ENCODE measurements at places on chromosomes 2 and 18.

GRCh38 chr2:209208211-209208610, 215.6 kb upstream of the MAP2 start:
- DNase-seq: no peak

GRCh38 chr18:39366656-39367055, 1801.1 kb upstream of the CELF4 start:
- DNase-seq: no peak

DNA sequence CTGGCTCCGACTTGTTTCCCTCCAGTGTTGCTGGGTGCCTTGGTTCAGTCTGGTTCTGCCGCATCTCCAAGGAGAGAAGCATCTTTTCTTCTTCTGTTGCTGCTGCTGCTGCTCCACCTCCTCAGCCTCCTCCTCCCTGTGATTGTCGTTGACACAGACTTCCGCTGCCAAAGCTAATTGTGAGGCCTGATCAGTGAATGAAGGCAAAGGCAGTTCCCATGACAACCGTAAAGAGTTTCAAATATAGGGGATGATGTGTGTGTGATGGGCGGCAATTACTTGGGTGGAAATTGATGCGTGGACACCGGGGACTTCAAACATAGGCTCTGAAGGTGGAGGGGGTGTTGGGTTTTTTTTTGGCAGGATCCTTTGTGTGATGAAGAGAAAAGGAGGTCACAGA, 13.7 kb downstream of the TET3 start:
- peak; percentile 67 for DNase-seq

DNA sequence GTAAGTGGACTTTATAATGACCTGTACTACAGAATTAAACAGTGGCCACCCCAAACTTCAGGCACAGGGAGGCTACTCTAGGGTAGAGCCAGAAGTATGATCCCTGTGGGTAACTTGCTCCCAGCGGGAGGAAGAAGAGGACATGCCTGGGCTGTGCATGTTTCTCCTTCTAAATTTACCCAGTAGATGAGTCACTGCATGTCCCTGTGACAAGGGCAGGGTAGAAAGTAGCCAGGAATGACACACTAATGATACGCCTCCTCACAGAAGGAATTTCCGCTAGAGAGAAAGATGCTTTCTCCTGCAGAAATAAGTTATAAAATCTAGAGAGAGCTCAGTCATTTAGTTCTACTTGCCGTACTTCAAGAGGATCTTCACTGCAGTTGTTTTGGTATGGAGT, 7.5 kb downstream of the ACYP2 start:
- no peak for DNase-seq

GRCh38 chr2:170895023-170895757, 33.9 kb upstream of the GORASP2 start:
- no peak for DNase-seq

- DNase-seq: no peak
Measured at GRCh38 chr2:205937211-205937610, 148.8 kb downstream of the INO80D start.

DNA sequence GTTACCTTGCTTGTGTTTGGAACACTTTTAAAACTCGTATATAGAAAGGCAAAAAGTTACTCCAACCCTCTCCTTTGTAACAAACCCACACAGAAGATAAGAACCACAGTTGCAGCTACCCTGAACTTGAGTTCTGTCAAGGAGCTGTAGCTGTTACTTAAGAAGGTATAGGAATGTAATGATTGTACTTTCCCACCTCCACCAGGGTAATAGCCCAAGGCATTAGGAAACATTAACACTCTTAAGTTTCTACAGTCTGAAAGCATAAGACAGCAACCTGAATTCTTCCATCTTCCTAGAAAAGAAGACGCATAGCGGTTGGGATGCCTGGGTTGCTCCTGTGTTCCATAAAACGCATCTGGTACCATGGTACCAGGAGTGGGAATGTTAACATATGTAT, 43.0 kb downstream of the ITGA4 start:
- DNase-seq: no peak

- no peak for DNase-seq
Measured at GRCh38 chr2:62010632-62011256, 105.3 kb downstream of the COMMD1 start.

- DNase-seq: no peak
Measured at GRCh38 chr2:126614524-126615227, 41.3 kb upstream of the GYPC start.

DNA sequence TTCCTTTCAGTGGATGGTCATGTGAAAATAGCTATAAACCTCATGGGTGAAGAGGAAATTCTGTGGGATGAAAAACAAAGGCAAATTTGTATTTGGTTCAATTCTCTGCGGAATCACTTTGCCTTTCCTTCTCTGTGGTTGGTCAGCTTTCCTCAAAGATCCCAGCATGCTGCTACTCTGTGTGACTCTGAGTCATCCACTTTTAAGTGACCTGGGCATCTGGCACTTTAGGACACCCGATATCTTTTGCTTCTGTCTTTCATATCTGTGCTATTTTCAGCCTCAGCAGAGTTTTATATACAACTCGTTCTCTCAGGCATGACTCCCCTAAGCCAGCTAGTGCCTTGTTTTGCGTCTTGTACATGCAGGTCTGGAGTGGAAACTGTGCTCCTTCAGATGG, 217.0 kb upstream of the PIEZO2 start:
- no peak for DNase-seq

GRCh38 chr2:113039158-113039557, 13.5 kb downstream of the IL36B start:
- DNase-seq: no peak

DNA sequence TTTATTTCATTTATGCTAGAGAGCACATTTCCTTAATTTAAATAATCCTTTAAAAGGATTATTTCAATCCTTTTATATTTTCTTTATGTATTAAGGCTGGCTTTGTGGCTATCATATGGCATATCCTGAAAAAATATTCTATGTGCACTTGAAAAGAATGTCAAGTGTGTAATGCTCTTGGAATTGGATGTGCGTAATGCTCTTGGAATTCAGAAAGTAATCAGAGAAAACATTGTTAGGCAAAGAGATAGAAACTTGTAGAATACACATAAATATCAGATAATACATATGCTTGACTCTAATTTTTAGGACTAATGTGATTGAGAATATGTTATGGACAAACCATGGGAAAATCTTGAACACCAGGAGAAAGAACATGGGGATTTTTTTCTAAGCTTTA, 197.5 kb upstream of the COL3A1 start:
- DNase-seq: no peak

- no peak for DNase-seq
Measured at GRCh38 chr2:1968988-1969700, 224.8 kb upstream of the PXDN start.

DNA sequence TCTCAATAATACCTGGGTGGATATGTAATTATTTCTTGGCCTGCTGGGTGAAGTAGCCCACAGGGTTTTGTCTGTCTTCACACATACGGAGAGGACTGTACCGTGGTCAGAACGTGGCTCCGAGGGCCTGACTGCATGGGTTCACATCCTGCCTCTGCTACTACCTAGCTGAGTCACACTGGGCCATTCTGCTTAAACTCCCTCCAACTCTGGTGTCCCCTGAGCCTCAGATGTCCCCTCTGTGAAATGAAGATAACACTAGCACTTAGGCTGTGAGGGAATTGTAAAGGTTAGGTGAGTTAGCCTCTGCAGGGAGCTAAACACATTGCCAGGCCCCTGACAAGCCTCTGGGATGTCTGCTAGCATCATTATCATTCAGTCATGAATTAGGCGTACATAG, 120.1 kb upstream of the NABP1 start:
- DNase-seq: no peak

DNA sequence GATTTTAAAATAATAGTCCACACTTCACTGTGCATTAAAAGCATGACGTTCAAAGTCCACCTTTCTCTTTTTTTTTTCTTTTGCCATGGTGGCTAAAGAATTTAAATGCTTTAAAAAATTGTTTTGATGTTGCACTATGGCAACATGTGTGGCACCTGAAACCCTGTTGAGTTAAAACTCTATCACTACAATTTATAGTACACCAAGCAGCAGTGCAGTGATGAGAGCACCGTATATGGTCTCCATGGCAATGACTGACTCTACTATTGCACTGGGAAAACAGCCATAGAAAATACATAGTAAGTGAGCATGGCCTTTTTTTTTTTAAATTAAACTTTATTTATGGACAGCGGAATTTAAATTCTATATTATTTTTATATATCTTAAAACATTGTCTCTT, 298.8 kb downstream of the FIGN start:
- DNase-seq: no peak

DNA sequence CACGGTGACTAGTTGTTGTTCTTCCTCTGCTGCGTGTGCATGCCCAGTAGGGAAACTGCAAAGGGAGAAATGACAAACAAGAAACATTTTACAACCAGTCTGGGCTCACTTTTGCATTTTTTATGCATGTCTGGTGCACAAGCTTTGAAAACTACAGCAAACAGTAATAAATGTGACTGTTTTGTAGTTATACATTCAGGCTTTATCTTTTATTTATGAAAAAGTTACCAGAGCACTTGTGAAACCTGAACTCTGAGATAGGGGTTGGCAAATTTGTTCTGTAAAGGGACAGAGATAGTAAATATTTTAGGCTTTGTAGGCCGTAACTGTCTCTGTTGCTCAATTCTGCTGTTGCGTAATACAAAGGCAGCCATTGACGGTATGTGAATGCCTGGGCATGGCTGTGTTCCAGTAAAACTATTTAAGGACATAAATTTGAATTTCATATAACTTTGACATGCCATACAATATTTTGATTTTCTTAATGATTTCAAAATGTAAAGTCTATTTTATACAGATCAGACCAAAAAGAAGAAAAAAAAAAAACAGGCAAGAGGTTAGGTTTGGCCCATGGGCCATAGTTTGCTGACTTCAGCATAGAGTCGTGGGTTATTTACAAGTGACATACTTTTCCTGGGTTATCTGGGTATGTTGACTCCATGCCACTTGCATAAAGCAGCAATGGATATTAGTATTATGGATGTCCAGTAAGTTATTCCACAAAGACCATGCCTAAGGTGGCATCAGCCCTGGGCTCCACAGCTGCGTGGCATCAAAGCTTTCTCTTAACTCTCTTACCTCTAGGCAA, 53.6 kb upstream of the EML6 start:
- no peak for DNase-seq

DNA sequence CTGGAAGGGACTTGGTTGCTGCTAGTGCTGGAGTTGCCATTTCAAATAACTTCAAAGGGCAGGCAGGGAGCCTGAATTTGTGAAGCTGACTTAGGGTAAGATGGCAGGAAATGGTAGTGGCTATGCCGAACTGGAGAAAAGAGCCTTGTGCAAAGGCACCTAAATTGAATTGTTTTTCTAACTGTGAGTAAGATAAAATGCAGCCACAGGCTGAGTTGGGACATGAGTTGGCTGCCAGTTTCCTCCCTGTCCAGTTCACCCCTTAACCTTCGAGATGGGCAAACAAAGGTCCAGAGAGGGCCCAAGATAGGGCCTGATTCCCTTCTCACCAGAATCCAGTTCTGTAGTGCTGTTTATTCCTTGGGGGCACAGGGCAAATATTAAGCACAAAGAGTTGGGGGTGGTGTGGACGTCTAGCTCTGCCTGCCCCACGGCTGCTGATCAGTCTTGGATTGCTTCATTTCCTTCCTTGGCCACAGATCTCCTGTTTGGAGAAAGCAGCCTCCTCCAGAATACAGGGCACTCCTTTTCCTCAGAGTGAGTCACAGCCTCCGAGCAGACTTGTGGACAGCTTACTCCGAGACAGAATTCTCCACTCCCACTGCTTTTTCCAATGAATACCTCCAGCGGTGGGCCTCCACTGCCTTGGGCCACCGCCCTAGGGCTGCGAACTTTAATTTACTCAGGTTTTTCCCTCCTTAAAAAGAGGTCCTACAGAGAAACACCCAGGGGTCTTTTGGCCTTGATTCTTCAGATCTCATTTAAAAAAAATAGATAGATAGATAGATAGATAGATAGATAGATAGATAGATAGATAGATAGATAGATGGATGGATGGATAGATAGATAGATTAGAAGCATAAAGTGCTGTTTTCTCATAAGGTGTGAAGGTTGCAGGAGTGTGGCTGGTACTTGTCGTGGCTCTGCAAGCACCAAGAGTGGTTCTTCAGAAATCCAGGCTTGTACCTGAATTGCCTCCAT, 18.4 kb upstream of the SLC20A1 start:
- DNase-seq: peak; percentile 40

DNA sequence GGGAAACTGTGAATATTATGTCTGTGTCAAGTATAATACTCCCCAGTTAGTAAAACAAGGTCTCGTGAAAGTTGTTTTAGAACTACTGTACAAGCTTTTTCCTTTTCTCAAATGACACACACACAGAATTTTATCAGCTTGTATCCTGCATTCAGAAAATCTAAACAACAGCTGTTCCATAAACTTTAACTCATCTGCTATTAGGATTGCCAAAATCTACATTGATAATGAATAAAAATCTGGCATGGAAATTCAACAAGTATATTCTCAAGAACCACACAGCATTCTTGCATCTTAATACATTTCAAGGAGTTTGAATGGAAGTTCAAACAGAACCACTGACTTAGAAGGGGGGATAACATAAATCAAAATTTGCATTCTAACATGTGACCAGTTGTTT, 151.2 kb downstream of the SLC39A10 start:
- DNase-seq: no peak

GRCh38 chr2:85611217-85611704, 605 bp downstream of the C2orf68 start:
- DNase-seq: no peak

DNA sequence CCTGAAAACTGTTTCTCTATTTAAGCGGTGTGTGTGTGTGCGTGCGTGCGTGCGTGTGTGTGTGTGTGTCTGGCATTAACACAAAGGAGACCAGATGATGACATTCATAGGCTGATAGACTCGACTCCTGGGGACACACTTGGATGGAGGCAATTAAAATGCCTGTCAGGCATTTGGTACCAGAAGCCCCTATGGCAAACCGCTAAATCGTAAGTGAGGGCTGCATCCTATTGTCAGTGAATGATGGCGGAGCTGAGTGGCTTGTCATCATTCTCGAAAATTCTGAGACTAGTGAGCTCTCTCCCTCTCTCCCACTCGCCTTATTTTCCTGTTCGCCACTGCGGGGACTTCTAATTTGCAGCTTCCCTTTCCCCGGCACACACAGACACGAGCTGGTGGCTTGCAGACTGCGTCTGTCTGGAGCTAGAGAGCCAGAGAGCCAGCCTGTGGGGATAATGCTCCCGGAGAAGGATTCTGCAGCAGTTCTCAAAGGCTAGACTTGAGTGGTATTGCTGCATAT, 155.4 kb downstream of the MAP2 start:
- no peak for DNase-seq

Data from CD4-positive, alpha-beta T cell treated with Interleukin-1 beta for 1 hour (primary cell).